NCI-H1436 (cell line): ENCODE measurements at places on chromosomes 1 and 21.

- DNase-seq = no peak
Measured at GRCh38 chr1:106217765-106218164, 838.7 kb upstream of the PRMT6 start.

DNA sequence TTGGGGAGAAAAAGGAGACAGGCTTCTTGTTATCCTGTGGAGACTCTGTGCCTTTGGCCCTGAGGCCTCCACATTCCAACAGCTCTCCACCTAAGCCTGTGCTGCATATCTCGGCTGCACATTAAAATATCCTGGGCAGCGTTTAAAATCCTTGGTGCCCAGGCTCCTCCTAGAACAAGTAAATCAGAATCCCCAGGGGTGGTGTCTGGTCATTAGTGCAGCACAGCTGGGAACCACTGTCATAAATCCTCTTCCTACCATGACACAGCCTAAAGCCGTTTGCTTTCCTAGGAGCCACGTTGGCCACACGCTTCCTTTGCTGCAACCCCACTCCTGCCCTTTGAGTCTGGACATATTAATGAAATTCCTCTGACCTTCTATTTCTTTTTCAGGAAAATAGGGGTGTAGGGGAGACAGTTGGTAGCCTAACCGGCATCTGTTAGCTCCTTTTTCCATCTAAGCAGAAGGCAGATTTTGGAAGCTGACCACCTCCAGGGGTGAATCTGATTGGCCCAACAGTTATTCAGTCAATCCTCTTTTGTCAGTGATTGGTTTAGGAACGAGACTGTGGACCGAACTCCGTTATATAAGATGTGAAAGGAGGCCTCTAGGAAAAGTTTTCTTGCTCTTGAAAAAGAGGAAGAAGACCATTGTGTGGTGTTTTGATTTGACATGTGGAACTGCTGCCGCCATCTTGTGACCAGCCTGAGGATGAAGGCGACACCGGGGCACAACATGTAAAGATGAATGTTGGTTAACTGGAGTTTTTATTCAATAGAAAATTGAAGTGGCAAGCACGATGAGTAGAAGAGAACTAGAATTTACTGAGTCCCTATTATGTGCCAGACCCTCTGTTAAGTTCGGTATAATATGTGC lies 41.9 kb downstream of the JUN start:
- no peak for DNase-seq

DNA sequence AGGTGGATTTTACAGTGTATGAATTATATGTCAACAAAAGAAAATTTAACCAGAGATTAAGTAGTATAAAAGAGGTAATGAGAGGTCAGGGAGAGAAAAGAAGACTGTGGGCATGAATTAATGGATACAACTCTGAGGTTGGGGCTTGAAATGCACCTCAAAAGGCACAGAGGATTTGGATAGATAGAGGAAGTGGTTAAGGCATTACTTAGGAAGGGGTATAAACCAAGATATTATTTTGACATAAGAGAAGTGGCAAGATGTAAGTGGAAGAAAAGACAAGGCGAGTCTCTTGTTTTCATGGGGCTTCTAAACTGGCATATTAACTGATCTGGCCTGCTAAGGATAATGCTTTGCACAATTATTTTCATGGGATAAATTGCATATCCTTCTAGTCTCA lies 34.1 kb downstream of the RAP1A start:
- DNase-seq = no peak

GRCh38 chr1:52727114-52727586 lies 897 bp downstream of the ZYG11B start:
- DNase-seq = no peak

DNA sequence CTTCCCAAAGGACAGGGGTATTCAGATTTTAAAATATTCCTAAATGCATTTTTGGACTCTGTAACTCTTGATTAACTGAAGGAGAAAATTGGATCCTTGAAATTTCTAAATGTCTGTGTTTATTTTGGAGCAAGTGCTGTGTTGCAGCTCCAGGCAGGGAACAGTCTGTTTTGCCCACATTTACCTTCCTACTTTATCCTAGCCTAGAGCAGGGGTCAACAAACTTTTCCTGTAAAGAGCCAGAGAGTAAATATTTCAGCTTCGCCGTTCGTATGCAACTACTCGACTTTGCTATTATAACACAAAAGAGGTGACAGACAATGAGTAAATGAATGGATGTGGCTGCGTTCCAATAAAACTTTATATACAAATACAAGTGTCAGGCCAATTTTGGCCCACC lies 402.2 kb downstream of the GPATCH2 start:
- DNase-seq = no peak

DNA sequence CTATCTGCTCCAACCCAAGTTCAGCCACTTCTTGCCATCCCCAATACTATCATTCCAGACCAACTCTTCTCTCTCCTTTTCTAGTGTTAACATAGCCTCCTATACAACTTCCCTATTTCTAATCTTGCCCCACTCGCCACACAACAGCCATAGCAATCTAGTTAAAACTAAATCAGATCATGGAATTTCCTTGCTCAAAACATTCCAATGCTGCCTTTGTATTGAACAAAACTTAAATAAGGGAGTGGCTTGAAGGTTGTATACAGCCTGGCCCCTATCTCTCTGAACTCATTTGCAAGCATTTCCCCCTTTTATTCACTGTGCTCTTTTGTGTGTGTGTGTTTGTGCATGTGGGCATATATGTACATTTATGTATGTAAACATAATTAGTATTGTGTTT lies 118.1 kb upstream of the SGIP1 start:
- DNase-seq = no peak
